CD4-positive, alpha-beta T cell (primary cell): ENCODE measurements at places on chromosomes 16 and 17.

DNA sequence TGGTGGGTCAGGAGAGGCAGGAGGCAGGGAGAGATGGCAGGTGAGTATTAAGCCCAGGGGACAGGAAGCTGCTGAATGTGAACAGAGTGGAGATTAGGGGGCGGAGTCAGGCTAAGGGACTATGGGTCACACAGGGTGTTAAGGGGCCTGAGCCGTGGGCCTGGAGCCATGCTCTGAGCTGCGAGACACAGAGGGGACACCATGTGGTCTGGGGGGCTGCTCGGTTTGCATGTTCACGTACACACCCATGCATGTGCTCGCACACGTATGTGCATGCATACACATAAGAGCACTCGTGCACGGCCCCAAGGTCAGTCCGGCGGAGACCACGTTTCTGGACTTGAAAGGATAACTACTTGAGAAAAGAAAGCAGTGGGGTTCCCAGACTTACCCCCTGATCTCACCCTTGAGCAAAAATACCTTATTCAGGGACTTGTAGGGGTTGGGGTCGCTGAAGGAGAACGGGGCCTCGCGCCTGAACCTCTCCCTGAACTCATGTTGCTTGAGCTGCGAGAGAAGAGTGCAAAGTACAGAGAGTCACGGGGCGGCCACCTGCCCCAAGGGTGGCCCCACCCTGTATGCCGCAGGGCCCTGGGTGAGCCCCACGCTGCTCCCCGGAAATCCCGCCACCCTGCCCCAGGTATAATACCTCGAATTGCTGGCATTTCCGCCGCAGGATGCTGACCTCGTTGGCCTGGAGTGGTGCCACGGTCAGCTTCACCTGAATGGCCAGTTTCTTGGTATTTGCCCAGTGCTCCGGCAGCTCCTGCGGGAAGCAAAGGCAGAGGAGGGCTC is 50.8 kb downstream of the DNAH17 start:
- DNase-seq: no peak

GRCh38 chr17:15918661-15919259 is 26.2 kb upstream of the ADORA2B start:
- no peak for DNase-seq

- DNase-seq: no peak
These were observed 393.1 kb upstream of the ASIC2 start for GRCh38 chr17:33686171-33686570.

GRCh38 chr16:52976539-52977167 is 76.0 kb downstream of the CHD9NB start:
- no peak for DNase-seq

DNA sequence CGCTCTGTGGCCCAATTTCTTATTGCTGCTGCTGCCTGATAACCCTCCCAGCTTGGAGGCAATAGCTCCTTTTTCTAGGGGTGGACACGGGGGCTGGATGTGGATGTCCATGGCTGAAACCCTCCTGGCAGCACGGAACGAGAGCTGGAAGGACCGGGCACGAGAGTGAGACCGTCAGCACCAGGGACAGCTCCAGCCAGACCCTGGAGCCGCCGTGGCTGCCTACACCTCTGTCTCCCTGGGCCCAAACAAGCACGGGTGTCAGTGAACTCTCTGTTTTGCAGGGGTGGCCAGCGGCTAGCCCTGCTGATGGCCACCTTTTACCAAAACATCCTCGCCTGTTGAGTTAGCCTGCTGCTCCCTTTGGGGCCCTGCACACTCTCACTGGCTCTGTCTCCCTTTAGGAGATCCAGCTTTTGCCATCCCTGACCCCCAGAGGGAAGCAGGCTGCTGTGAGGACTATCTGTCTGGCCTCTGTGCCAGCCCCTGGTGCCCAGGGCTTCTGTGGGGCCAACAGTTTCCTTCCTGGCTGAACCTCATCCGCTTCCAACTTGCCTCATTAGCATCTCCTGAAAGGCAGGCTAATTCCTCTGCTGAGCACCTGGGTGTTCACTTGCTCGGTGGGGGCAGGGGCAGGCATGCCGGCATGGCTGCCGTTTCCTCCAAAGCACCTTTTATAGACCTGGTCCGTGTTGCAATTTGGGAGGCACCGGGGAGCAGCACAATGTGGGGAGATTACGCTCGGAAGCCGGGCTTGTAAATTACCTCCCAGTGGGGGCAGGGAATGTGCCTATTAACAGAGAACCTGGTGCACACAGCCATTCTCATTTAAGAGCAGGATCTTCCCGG is 118.1 kb downstream of the ENGASE start:
- DNase-seq: no peak
